SJSA1 (cell line): ENCODE measurements at places on chromosomes 5 and 9.

- no peak overlapping the region for H3K27ac ChIP-seq
- H3K4me3 ChIP-seq: no peak overlapping the region
- DNase-seq: no peak
- peaks cover 82% of the 10 kb centered on the region for H3K36me3 ChIP-seq
These were observed 7.3 kb downstream of the ARAP3 start for GRCh38 chr5:141674747-141675146.

- no peak for DNase-seq
- no peaks in the 10 kb centered on the region for H3K27me3 ChIP-seq
- peaks cover 97% of the 10 kb centered on the region for H3K36me3 ChIP-seq
- H3K4me1 ChIP-seq: peaks cover 19% of the 10 kb centered on the region
- H3K27ac ChIP-seq: peak overlapping the region; percentile 92
These were observed 686 bp downstream of the BRD9 start for GRCh38 chr5:891837-892393.

GRCh38 chr9:75360252-75360651, 271.9 kb downstream of the OSTF1 start:
- no peak for DNase-seq
- H3K4me3 ChIP-seq: no peak overlapping the region
- no peak overlapping the region for H3K27ac ChIP-seq
- H3K4me1 ChIP-seq: 0 out of 2 replicates have a peak, but pooled peaks cover 4% of the 10 kb centered on the region

GRCh38 chr5:103013933-103014552, 105.9 kb downstream of the GIN1 start:
- no peak overlapping the region for H3K27ac ChIP-seq
- no peaks in the 10 kb centered on the region for H3K27me3 ChIP-seq
- H3K4me1 ChIP-seq: no peaks in the 10 kb centered on the region; the same call in 1 of the 2 replicates
- peaks cover 53% of the 10 kb centered on the region for H3K36me3 ChIP-seq
- no peak overlapping the region for H3K4me3 ChIP-seq

- H3K36me3 ChIP-seq: no peaks in the 10 kb centered on the region
These were observed 322.5 kb downstream of the NFIB start for GRCh38 chr9:13991395-13991794.

DNA sequence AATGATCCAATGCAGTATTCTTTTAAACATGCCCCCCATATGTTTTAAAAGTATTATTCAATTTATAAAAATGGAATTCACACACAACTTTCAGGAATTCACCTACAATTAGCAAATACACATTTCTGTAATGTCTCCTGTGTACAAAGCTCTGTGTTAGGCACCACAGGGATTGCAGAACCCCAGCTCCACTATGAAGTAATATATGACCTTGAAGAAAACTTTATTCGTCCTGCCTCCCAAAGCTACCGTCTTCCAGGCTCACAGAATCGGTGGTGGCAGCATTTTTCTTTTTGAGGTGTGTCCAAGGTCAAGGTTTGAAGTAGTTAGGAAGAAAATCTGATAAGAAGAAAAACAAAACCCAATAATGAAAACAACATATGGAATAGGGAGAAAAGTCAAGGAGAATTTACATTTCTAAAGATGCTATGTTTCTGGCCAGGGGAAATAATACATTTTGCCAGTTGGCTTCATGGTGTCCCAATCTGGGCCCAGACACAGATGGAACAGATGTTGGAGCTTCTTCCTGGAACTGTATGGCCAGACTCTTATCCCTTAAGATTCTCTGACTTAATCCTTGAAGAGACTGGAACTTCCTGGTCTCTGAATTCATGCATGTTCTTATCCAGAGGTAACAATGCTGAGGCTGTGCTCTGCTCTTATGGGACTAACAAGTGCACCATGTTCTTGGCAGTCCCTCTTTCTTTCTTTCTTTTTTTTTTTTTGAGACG, 22.0 kb upstream of the LVRN start:
- H3K4me3 ChIP-seq: no peak overlapping the region
- H3K4me1 ChIP-seq: peaks cover 35% of the 10 kb centered on the region
- DNase-seq: no peak
- H3K27me3 ChIP-seq: no peaks in the 10 kb centered on the region
- H3K36me3 ChIP-seq: no peaks in the 10 kb centered on the region
- peak overlapping the region; percentile 89 for H3K27ac ChIP-seq

DNA sequence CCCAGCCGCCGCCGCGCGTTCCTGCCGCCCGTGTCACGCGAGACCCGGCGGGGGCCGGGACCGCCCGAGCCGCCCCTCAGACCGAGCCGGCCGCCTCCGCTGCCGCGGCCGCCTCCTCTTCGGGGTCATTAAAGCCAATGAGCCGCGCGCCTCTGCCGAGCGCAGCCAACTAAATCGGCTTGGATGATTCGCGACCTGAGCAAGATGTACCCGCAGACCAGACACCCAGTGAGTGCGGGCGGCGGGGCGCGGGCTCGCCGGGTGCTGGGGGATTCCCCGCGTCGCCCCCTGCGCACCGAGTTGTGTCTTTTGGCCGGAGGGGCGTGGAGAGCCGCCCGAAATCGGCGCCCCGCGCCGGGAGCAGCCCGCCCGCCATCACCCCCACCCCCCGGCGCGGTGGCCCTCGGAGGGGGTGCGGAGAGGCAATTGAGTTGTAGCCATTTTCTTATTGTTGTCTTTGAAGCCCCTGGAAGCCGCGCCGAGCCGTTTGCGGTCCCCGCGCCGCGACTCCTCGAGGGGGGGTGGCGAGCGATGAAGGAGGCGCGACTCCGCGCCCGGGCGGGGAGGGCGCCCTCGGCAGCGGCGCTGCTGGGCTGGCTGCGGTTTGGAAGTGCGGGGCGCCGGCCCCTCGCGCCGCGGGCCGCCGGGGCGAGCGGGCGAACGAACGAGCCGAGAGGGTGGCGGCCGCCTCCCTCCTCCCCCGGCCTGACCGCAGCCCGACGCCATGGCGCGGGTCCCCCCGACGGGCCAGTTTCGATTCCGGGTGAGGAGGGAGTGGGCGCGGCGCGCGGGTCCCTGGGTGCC, 1.0 kb downstream of the TLE4 start:
- peak; percentile 51 for DNase-seq
- peak overlapping the region; percentile 89 for H3K27ac ChIP-seq
- no peaks in the 10 kb centered on the region for H3K27me3 ChIP-seq
- H3K4me1 ChIP-seq: peaks cover 30% of the 10 kb centered on the region

DNA sequence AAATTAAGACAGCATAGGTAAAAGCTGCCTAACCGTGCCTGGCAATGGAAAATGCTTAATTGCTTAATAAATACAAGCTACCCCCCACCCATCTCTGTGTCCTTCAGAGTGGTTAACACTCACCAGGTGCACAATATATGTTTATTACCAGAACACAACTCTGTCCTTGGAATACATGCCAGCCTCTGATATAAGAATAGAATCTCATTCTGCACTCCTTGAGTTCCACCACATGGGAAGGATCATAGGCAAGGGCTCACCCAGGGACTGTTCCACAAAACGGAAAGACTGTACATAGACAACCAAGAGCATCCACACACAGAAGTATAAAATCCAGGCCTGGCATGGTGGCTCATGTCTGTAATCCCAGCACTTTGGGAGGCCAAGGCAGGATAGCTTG, 91.4 kb downstream of the STRBP start:
- no peaks in the 10 kb centered on the region for H3K27me3 ChIP-seq
- H3K36me3 ChIP-seq: no peaks in the 10 kb centered on the region
- no peak overlapping the region for H3K4me3 ChIP-seq
- DNase-seq: no peak

- DNase-seq: no peak
- no peaks in the 10 kb centered on the region for H3K36me3 ChIP-seq
- H3K4me1 ChIP-seq: peaks cover 8% of the 10 kb centered on the region
- H3K27me3 ChIP-seq: no peaks in the 10 kb centered on the region
- H3K27ac ChIP-seq: no peak overlapping the region
- no peak overlapping the region for H3K4me3 ChIP-seq
These were observed 159.3 kb downstream of the SYK start for GRCh38 chr9:90960941-90961340.

DNA sequence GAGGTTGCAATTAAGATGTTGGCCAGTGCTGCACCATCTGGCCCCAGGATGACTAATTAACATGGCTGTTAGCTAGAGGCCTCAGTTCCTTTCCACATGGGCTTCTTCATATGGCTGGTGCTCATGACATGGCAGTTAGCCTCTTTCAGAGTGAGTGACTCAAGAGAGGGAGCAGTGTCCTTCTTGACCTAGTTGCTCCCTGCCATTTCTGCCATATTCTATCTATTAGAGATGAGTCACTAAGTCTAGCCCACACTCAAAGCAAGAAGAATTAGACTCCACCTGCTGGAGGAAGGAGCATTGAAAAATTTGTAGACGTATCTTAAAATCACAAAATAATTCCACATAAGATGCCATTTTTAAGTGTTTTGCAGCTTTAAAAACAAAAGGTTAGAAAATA, 651.2 kb upstream of the CCNG1 start:
- no peak overlapping the region for H3K27ac ChIP-seq
- no peaks in the 10 kb centered on the region for H3K36me3 ChIP-seq
- H3K4me1 ChIP-seq: no peaks in the 10 kb centered on the region
- no peak overlapping the region for H3K4me3 ChIP-seq

DNA sequence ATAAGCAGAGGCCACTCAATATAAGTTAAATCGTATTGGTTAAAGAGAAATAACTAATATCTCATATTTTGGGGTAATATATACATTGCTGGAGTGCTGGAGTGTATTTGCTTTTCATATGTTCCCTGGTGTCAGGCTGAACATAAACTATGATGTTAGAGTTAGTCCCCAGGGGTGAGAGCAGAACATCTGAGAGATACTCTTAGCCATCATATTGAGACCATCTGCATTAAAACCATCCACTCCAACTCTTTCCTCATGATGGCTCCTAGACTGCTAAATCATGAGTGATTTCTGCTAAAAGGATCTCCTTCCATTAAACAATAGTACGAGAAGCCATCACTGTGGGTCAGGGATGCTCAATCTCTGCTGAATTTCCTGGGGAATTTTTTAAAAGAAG, 436.2 kb downstream of the DTWD2 start:
- no peak overlapping the region for H3K27ac ChIP-seq
- no peak overlapping the region for H3K4me3 ChIP-seq
- H3K4me1 ChIP-seq: no peaks in the 10 kb centered on the region
- H3K36me3 ChIP-seq: no peaks in the 10 kb centered on the region
- DNase-seq: no peak
- H3K27me3 ChIP-seq: no peaks in the 10 kb centered on the region

GRCh38 chr9:22238809-22239684, 207.6 kb upstream of the DMRTA1 start:
- H3K4me1 ChIP-seq: peaks cover 50% of the 10 kb centered on the region
- no peak for DNase-seq
- no peaks in the 10 kb centered on the region for H3K27me3 ChIP-seq
- H3K36me3 ChIP-seq: no peaks in the 10 kb centered on the region
- no peak overlapping the region for H3K4me3 ChIP-seq

- H3K27me3 ChIP-seq: no peaks in the 10 kb centered on the region
- H3K4me3 ChIP-seq: no peak overlapping the region
- H3K4me1 ChIP-seq: peaks cover 41% of the 10 kb centered on the region
- no peak for DNase-seq
These were observed 36.6 kb upstream of the ARSB start for GRCh38 chr5:79021753-79022152.

DNA sequence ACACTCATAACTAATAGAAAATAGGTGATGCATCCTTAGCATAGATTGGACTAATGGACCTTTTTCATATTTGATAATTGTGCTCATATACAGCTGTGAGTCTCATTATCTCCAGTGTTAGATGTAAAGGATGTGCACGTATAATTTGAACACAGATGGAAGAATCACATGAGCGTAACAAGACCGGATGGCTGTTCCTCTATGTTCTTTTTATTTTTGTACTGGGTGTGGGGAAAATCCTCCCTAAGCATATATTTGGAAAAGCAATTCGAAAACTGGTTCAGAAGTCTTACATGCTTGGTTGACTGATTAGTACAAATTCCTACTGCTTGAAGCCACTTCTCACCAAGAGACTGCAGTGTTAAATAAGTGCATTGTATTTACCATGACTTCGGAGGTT, 230.2 kb downstream of the AOPEP start:
- no peaks in the 10 kb centered on the region; the same call in 1 of the 2 replicates for H3K4me1 ChIP-seq
- no peak overlapping the region for H3K27ac ChIP-seq
- no peaks in the 10 kb centered on the region for H3K27me3 ChIP-seq
- H3K36me3 ChIP-seq: peaks cover 27% of the 10 kb centered on the region
- no peak for DNase-seq

GRCh38 chr5:127887282-127887681, 184.1 kb downstream of the CCDC192 start:
- peaks cover 27% of the 10 kb centered on the region for H3K4me1 ChIP-seq
- DNase-seq: peak; percentile 47
- no peak overlapping the region for H3K4me3 ChIP-seq
- H3K36me3 ChIP-seq: no peaks in the 10 kb centered on the region

DNA sequence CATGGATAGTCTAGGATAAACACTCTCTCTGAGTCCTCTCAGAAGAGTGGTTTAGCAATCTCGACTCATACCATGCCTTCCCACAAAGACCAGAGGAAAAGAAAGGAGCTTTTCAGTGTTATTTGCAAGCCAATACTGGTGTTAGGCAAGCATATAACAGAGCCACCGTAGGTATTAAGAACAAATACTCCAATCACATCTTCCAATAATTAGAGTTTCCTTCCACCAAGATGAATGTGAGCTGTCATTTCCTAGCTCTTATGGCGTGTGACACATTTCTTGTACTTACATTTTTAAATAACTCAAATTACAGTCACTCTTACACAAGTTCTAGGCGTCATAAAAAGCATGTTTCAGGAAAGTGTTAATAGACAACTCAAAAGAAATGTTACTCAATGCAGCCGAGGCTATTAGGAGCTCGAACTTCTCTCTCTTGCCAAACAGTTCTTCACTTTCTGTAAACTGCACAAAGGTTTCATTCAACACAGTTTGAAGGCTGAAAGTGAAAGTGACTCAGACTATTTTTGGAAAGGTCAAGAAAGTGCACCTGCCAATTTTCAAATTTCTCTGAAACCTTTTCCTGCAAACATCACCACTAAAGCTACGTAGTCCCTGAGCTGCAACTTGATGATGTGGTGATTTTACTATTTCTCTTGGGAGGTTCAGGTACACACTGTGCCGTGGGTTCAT, 153.8 kb downstream of the AUH start:
- H3K27ac ChIP-seq: no peak overlapping the region
- peaks cover 7% of the 10 kb centered on the region; the same call in 1 of the 2 replicates for H3K4me1 ChIP-seq
- DNase-seq: no peak
- no peak overlapping the region for H3K4me3 ChIP-seq

DNA sequence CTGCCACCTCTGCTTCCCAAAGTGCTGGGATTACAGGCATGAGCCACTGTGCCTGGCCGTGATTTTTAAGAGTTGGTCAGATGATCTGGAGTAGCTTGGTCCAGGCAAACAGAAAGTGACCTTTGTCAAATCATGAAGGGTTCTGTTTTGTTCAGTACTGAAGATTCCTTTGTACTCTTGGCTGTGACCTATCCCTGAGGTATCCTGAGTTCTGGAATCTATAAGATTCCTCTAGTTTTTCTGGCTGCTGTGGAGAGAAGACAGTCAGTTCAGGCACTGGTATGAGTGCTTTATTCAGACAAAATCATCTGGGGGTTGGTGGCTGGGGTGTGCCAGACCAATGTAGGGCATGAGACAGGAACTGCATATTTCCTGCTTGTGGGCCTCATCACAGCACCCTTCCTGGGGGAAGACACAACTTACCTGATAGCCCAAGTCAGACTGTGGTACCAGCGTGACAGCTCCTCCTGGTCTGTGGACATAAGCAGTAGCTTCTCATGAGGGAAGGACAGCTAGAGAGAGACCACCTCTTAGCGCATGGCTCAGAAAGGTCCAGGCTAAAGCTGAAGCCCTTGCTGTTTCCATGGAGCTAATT, 3.1 kb downstream of the ARHGEF39 start:
- H3K27me3 ChIP-seq: no peaks in the 10 kb centered on the region
- no peak for DNase-seq
- no peak overlapping the region for H3K4me3 ChIP-seq

GRCh38 chr9:124658165-124659017, 112.7 kb downstream of the NR6A1 start:
- 0 out of 2 replicates have a peak, but pooled peaks cover 3% of the 10 kb centered on the region for H3K36me3 ChIP-seq
- no peaks in the 10 kb centered on the region for H3K27me3 ChIP-seq
- peak overlapping the region; percentile 90 for H3K27ac ChIP-seq
- peak; percentile 82 for DNase-seq
